Caki2 (cell line): ENCODE measurements at places on chromosomes 4 and X. TPM values are rescaled to one million over a fixed set of nuclear protein-coding genes. Genes with fewer than 3 reads are reported as not detected.

SYP gene
- not detected in 2 replicates for total RNA-seq

RHOXF2 gene
- total RNA-seq: not detected in 2 replicates

DNA sequence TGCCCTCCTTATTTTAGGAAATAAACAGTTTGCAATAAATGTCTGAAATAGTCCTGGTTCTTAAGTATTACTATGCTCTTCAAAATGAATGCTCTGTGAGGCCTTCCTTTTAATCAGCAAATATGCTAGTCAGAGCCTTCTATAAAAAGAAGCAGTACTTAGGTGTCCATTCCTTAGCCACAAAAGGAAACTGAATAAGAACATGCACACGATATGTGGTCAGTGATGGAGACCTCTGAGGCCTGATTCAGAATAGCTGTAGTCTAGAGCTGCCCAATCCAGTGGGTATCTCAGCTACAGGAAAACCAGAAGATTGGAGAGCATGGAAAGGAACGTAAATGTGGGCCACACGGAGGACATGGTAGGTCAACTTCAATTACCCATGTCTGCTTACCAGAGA lies 141.8 kb downstream of the RASL11B start:
- DNase-seq: no peak

DNA sequence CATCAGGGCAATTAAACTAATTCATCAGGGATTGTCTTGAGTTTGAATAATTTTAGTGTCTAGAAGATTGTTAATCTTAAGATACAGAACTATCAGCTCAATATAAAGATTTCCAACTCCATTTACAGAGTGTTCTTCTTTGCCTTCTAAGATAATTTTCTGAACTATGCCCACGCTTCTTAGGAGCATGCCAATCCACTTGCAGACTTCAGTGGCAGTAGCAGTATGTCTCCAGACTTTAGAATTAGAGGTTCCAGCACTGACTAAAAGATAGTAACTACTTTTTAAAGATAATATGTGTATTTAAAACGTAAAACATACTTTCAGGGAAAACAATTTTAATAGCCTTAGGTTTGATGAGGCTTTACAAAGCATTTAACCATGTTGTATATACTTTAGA lies 34.2 kb upstream of the GALNT7 start:
- DNase-seq: no peak

- DNase-seq: no peak
Measured at GRCh38 chrX:136616987-136617685, 30.8 kb upstream of the CD40LG start.

DNA sequence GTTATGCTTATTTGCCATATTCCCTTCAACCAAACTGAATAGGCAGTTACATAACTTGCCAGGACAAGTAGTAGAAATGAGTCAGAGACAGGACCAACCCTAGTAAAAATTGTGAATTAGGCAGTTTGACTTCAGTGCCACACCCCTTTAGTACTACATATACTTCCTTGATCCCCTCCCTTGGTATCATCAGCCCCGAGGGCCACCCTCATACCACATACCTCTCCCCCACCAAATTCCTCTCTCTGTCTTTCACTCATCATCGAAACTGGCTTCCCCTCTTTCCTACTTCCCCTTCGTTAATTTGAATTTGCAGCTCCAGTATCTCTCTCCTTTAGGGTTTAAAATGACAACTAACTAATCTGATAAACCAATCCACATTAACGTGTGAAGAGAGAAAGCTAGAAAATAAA lies 7.9 kb upstream of the PTPN13 start:
- no peak for DNase-seq
